ENCODE measurements at places on chromosomes 7 and 10. TPM values are rescaled to one million over a fixed set of nuclear protein-coding genes. Genes with fewer than 3 reads are reported as not detected.

DNA sequence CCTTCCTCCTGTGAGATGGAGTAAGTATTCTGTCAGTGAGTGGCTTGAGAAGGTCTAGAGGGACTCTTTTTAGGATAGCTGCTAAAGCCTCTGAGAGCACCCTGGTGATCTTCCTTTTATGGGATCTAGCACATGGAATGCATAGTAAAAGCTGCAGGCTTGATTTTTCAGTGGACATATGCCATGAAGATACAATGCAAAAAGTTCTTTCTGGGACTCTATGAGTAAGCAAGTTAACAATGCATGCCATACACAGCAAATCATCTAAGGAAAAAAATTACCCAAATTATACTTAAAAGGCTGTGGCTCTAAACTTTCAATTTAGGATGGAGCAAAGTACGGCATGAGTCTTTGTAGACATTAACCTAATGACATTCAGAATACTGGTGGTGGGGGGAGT, 154.5 kb downstream of the SGMS1 start:
- no peaks in the 10 kb centered on the region for H3K36me3 ChIP-seq
- H3K4me1 ChIP-seq = peaks cover 46% of the 10 kb centered on the region
- H3K27me3 ChIP-seq = no peaks in the 10 kb centered on the region
- DNase-seq = no peak

GRCh38 chr7:21771266-21771665, 174.4 kb downstream of the CDCA7L start:
- no peaks in the 10 kb centered on the region for H3K4me1 ChIP-seq
- peaks cover 12% of the 10 kb centered on the region for H3K27me3 ChIP-seq
- H3K4me3 ChIP-seq = no peak overlapping the region

Gene IFIT1B
- total RNA-seq = 1.4 TPM

Gene AGFG2
- 14.7 TPM for total RNA-seq

Gene KLF14
- 2.2 TPM for total RNA-seq

- H3K27me3 ChIP-seq = peaks cover 30% of the 10 kb centered on the region
- no peak overlapping the region for H3K4me3 ChIP-seq
- H3K27ac ChIP-seq = no peak overlapping the region
- no peaks in the 10 kb centered on the region for H3K4me1 ChIP-seq
- no peaks in the 10 kb centered on the region for H3K36me3 ChIP-seq
Observed at GRCh38 chr10:100868382-100868781, 44.4 kb upstream of the SLF2 start.

DNA sequence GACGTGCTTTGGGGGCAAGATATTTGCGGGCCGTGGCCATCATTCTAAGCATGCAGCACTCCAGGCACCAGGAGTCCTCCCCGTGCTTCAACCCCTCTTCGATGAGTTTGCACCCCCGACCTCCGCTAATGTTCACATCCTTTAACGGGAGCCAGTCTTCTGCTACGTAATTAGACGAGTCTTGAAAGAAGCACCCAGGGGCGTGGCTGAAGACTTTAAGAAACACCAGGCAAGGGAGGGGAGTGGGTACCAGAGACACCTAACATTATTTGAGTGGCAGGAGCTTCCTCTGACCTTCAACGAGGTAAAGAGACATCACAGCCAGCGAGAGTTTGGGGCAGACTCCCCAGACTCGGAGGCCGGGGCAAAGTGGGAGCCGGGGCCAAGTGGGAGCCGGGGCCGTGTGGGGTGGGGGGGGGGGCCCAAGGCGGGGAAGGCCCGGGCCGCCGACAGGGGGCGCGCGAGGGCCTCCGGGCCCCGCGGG, 31.1 kb upstream of the TOMM7 start:
- peaks cover 26% of the 10 kb centered on the region for H3K36me3 ChIP-seq
- H3K4me3 ChIP-seq = peak overlapping the region; percentile 78
- peaks cover 37% of the 10 kb centered on the region for H3K4me1 ChIP-seq
- no peaks in the 10 kb centered on the region for H3K27me3 ChIP-seq

DNA sequence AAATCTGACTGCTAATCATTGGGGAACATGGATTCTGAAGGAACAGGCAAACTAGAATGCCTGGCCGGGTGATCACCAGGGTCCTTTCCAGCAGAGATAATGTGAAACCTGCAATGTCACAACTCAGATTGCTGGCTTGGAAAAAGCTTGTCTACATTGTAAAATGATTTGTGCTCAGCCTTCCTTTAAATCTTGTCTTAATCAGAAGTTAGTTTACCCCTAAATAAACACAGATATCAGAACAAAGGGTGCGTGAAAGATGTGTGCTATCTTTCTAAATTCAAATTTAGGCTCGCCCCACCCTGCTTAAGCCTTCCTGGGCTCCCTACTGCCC, 26.3 kb downstream of the COBL start:
- H3K4me3 ChIP-seq = no peak overlapping the region
- H3K27ac ChIP-seq = peak overlapping the region; percentile 87
- H3K4me1 ChIP-seq = peaks cover 34% of the 10 kb centered on the region

- no peak overlapping the region for H3K27ac ChIP-seq
- DNase-seq = no peak
- H3K36me3 ChIP-seq = no peaks in the 10 kb centered on the region
- H3K4me3 ChIP-seq = no peak overlapping the region
- no peaks in the 10 kb centered on the region for H3K27me3 ChIP-seq
Observed at GRCh38 chr10:65719790-65720189, 1206.0 kb upstream of the LRRTM3 start.

DNA sequence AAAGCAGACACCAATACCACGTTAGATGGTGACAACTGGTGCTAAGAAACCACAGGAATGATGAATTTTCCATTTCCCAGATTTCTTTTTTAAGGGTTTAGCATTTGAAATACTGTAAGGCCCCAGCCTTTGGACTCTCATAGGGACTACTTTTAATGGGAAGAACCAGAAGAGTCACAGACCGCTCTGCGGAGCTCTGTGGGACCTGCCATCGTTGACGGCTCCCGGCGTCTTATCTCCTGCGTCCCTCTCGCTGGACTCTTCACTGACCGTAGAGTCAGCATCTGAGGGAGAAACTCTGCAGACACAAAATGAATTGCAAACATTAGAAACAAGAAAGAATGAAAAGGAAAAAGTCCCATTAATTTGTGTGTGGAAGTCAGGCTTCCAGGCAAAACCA, 81.4 kb upstream of the ATP6V0A4 start:
- no peaks in the 10 kb centered on the region for H3K27me3 ChIP-seq
- DNase-seq = no peak
- H3K4me1 ChIP-seq = no peaks in the 10 kb centered on the region
- no peak overlapping the region for H3K27ac ChIP-seq

GRCh38 chr7:152341039-152341913, 94.5 kb downstream of the KMT2C start:
- no peaks in the 10 kb centered on the region for H3K36me3 ChIP-seq
- H3K27ac ChIP-seq = peak overlapping the region; percentile 71
- H3K4me1 ChIP-seq = peaks cover 77% of the 10 kb centered on the region
- H3K4me3 ChIP-seq = peak overlapping the region; percentile 37

DNA sequence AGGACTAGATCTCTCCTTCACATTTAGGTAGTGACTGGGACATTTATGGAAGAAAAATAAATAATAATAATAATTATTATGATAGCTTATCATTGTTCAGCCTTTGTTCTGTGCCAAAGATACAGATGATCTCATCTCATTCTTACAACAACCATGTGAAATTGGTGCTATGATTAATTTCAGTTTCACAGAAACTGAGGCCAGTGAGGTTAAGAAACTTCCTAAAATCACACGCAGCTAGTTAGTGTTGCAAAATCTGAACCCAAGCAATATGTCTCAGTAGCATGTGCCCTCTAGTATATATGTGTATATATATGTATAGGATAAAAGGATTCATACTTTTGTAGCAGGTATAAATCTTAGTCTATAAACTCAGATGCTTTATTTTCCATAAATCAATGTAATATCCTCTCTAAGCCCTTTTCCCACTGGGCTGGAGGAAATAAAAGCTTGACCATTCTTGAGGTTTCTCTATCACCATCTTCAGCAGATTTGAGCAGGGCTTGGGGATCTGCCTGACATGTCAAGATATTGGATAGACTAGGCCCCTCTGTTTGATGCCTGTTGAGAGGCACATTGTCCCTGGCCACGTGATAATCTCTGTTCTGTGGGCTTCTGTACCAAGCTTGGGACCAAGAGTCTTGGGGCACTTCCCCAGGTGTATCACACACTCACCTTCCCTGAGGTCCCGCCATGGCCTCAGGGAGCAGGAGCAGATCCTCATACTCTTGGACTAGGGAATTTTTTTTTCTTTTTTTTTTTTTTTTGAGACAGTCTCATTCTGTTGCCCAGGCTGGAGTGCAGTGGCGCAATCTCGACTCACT, 172.6 kb upstream of the NRP1 start:
- peaks cover 11% of the 10 kb centered on the region for H3K4me1 ChIP-seq
- no peaks in the 10 kb centered on the region for H3K36me3 ChIP-seq
- no peaks in the 10 kb centered on the region for H3K27me3 ChIP-seq

DNA sequence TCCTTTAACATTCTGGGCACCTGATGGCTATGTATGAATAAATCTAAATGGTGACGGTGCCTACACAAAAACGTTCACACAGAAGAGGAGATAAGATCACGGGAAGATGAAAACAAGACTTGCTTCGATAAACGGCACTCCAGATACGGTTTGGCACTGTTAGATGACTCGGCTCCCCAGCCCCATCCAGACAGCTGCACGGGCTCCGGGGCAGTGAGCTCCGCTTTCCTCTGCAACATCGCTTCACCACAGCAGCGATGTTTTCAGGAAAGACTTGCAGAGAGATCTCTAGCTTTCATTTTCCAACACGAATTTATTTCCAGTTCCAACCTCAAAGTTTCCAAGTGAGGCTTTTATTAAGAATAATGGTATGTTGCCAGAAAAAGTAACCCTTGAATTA, 132.1 kb downstream of the KLF6 start:
- H3K4me1 ChIP-seq = no peaks in the 10 kb centered on the region
- no peaks in the 10 kb centered on the region for H3K36me3 ChIP-seq
- H3K27ac ChIP-seq = no peak overlapping the region
- no peak for DNase-seq
- no peaks in the 10 kb centered on the region for H3K27me3 ChIP-seq
- H3K4me3 ChIP-seq = peak overlapping the region; percentile 45

Gene PAX2
- total RNA-seq = not detected

DNA sequence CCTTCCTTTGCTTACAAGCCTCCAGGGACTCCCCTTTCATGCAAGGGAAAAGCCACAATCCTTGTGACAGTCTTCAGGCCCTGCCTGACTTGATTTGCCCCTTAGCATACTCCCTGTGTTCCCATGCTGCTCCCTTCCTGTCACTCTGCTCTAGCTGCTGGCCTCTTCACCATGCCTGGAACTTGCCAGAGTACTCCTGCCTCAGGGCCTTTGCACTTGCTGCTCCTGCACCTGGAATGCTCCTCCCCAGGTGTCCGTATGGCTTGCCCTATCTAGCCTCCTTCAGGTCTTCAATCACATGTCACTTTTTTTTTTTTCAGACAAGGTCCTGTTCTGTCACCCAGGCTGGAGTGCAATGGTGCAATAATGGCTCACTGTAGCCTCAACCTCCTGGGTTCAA, 22.8 kb upstream of the GOLGA7B start:
- H3K27me3 ChIP-seq = no peaks in the 10 kb centered on the region
- no peak overlapping the region for H3K4me3 ChIP-seq
- peaks cover 33% of the 10 kb centered on the region for H3K4me1 ChIP-seq
- no peak overlapping the region for H3K27ac ChIP-seq
